Activated naive CD8-positive, alpha-beta T cell treated with anti-CD3 and anti-CD28 coated beads, Interleukin-2, amount 10 ng/mL, durations not matched to agents 7 days and 5 days (primary cell): ENCODE measurements at places on chromosomes 16 and 17. TPM values are rescaled to one million over a fixed set of nuclear protein-coding genes. Genes with fewer than 3 reads are reported as not detected.

- no peak overlapping the region for H3K27ac ChIP-seq
- DNase-seq = no peak
- H3K4me1 ChIP-seq = peaks cover 20% of the 10 kb centered on the region
- no peaks in the 10 kb centered on the region for H3K27me3 ChIP-seq
- no peak overlapping the region for H3K4me3 ChIP-seq
Observed at GRCh38 chr17:64202683-64203344, 60.2 kb downstream of the TEX2 start.

Gene PLLP
- total RNA-seq = 0.26 TPM

GRCh38 chr17:37744961-37745800 is at the start of gene HNF1B:
TSS of gene HNF1B (minus strand) at chr17:37745059. CDS start at chr17:37744884, 175 bp downstream.
- H3K36me3 ChIP-seq = no peaks in the 10 kb centered on the region
- H3K27me3 ChIP-seq = peaks cover 80% of the 10 kb centered on the region
- DNase-seq = no peak

- H3K4me3 ChIP-seq = no peak overlapping the region
- H3K36me3 ChIP-seq = no peaks in the 10 kb centered on the region
- no peaks in the 10 kb centered on the region for H3K27me3 ChIP-seq
- no peak overlapping the region for H3K27ac ChIP-seq
- no peak for DNase-seq
Observed at GRCh38 chr16:54077050-54077821, 209.4 kb downstream of the IRX3 start.

Gene TBC1D3L
- 14.0 TPM for total RNA-seq

DNA sequence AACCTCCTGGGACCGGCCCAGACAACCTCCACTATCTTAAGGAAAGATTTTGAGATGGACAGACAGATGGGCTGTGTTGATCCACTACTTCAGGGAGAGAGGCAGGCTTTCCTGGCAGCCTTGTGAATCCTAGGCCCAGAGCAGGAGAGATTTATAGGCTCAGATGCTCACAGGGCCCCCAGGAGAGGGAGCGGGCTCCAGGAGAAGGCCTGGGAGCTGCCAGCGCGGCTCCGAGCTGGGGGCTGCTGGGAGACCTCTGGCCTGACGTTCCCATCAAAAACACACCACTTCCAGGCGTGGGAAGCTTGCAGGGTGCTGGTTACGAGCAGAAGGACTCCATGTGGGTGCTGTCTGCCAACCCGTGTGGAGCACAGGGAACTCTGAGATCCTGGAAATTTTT is 53.2 kb downstream of the MYH11 start:
- H3K27ac ChIP-seq = no peak overlapping the region
- H3K27me3 ChIP-seq = peaks cover 11% of the 10 kb centered on the region
- no peak overlapping the region for H3K4me3 ChIP-seq
